ENCODE measurements at places on chromosomes 5 and 9.

DNA sequence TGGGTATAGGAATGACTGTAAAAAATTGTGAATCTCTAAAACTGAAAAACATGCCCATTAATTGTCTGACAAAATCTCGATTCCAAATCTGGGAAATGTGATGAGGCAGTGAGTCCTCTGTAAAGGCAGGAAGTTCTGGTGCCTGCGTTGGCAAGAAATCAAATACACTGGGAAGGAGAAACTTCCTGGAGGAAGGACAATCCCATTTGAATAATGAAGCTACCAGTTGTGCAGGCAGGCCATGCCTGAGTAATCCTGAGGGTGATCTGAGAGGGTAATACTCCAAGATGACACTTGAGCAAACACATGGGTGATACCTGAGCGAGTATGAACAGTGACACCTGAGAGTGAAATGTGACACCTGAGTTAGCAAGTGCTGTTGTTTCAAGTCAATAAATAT lies 49.7 kb downstream of the KIF24 start:
- no peak for DNase-seq

- no peak for DNase-seq
Observed at GRCh38 chr5:72651779-72652178, 144.6 kb upstream of the ZNF366 start.

DNA sequence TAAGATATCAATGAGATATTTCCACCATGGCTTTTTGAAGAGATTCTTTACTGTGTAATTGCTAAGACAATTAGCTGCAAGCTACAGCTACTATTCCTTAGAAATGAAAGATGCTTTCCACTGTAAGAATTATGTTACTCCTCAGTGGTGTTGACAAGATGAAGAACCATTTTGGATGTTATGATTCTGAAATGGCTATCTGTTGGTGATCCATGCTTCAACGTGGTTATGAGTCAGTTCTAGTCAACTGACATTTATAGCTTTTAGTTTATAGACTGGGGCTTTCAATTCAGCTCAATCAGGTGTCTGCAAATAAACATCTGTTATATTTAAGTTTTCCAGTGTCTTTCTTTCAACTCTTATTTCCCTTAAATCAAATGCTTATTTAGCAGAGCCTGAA lies 93.7 kb downstream of the SGCD start:
- no peak for DNase-seq

DNA sequence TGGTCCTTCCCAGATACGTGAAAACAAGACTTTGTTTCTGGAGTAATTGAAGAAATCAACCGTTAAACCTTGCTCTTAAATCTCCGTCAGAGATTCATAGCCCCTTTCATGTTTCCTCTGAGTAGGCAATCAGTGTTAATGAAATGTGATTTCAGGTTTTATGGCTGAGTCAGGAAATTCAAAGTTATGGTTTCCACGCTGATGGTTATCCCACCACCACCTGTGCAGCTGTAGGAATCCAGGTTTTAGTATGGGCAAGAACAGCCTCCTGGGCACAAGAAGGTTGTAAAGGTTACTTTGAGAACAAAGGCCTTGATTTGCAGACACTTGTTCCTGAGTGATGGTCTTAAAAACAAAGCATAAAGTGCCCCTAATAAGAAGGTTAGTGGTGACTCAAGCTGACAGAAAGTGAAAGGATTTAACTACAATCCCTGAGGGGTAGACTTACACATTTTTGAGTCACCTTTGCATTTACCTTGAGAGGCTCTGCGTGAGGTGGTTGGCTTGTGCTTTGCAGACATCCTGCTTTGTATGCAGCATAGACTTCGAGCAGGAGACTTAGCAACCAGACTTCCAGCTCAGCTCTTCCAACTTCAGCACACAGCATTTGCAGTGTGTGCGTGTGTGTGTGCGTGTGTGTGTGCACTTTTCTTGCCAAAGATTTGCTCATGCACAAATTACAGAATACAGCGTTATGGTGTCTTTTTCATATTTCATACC lies 159.6 kb downstream of the TLE4 start:
- DNase-seq: no peak

GRCh38 chr9:85471791-85472190 lies 270.0 kb downstream of the AGTPBP1 start:
- no peak for DNase-seq

DNA sequence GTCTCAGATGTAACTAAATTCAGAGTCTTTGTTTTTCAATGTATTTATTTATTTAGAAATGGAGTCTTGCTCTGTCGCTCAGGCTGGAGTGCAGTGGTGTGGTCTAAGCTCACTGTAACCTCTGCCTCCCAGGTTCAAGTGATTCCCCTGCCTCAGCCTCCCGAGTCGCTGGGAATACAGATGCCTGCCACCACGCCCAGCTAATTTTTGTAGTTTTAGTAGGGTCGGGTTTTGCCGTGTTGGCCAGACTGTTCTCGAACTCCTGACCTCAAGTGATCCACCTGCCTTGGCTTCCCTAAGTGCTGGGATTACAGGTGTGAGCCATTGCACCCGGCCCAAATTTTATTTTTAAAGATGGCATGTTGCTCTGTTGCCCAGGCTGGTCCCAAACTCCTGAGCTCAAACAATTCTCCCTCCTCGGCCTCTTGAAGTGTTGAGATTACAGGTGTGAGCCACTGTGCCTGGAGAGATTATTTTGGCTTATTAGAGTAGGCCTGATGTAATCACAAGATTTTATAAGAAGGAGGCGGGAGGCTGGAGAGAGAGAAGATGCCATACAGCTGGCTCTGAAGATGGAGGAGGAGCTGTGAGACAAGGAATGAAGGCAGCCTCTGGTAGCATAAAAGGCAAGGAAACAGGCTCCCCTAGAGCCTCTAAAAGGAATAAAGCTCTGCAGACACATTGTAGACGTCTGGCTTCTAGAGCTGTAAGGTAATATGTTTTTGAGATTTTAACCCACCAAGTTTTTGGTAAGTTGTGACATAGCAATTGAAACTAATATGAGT lies 12.9 kb upstream of the KLF9 start:
- no peak for DNase-seq

DNA sequence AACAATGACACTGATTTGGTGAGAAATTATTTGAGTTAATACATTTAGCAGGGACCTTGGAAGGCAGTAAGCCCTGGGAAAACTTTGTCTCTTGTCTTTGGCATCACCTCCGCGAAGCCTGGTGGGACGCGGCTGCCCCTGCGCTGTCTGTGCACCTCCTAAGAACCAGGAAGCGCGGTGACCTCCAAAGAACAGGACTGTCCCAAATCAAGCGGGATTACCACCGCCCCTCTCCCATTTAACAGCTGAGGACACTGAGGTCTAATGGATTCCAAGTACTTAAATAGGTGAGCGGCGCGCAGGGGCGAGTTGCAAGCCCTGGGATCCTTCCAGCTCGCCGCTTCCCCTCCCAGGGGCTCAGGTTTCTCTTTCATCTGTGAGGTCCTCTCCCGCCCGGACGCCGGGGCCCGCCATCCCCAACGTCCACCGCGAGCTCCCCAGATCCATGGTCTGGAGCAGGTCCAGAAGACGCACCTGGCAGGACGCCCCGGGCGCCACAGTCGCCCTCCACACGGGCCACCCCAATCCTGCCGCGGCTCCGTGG lies 432 bp downstream of the STARD4 start:
- no peak for DNase-seq

- peak; percentile 86 for DNase-seq
Observed at GRCh38 chr9:136799854-136800657, 3.9 kb downstream of the CCDC183 start.

- DNase-seq: no peak
Observed at GRCh38 chr5:97844797-97845196, 661.8 kb upstream of the RIOK2 start.

DNA sequence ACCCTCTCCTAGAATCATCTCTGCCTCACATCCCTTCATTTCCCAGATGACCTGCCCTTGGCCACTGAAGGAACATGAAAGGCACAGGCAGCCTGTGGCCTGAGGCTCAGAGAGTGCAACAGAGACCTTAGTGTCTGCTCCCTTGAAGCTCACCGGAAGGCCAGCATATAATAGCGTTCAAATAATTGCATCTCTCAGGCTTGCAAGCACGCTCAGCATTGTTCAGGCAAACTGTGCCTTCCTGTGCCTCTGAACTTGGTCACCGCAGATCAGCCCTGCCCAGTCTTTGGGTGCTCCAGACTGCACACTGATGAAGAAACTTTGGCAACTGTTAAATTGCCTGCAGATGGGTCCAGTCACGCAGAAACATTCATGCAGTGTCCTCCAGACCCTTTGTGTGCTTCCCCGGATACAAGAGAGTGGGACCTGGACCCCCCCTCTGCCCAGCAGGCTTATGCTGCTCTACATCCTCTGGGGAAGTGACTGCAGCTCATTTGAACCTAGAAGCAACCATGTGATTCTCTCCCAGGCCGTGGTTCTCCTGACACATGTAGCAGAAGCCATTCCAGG lies 216.0 kb upstream of the ANKRD55 start:
- no peak for DNase-seq

GRCh38 chr9:14315875-14316601 lies 2.1 kb upstream of the NFIB start:
- no peak for DNase-seq

DNA sequence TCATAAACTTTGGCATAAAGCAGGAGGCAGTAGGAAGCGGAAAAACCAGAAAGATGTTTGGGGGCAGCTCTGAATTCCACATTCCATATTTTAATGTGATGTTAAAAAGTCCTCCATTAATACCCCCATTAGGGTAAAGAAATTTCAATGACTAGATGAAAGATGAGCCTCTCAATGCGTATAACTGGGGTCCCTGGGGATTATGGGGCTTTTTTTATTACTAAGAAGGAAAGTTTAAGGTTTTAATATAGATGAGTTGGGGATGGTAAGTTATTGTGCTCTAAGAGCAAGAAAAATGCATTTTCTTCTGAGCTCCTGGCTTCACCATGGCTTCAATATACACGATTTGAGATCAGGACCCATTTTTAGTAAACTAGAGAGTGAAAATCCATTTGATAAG lies 321.9 kb downstream of the CDK5RAP2 start:
- DNase-seq: no peak
